T follicular helper cell (primary cell): ENCODE measurements at places on chromosomes 13 and 19.

DNA sequence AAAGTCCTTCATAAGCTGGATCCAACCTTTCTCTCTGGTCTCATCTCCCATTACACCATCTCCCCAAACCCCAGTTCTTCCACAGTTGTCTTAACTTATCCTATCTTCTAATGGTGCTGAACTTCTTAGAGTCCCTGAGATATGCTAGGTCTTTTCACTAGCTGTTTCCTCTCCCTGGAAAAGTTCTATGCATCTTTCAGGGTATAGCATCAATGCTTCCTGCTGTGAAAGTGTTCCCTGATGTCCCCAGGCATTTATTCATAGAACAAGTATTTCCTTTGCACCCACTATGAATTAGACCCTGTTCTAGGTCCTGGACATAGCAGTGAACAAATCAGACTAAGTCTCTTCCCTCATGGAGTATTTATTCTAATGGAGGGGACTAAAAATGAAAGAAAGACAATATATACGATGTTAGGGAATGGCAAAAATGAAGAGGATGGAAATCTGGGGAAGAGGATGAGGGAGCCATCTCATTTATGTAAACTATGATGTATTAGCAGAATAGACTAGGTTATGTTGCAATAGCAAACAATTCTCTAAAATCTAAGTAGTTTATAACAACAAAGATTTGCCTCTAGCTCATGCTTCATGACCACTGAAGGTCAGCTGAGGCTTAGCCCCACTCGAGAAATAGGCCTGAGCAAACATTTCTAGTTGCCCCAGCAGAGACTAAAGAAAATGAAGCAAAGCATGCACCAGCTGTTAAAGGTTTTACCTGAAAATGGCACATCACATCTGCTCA lies 120.0 kb downstream of the CYSLTR2 start:
- DNase-seq: no peak

- DNase-seq: no peak
Measured at GRCh38 chr13:29877456-29878078, 27.1 kb upstream of the UBL3 start.

GRCh38 chr13:30830638-30830965 lies 75.5 kb upstream of the MEDAG start:
- DNase-seq: no peak

- DNase-seq: no peak
Measured at GRCh38 chr19:16113727-16114126, 2.0 kb downstream of the RAB8A start.

DNA sequence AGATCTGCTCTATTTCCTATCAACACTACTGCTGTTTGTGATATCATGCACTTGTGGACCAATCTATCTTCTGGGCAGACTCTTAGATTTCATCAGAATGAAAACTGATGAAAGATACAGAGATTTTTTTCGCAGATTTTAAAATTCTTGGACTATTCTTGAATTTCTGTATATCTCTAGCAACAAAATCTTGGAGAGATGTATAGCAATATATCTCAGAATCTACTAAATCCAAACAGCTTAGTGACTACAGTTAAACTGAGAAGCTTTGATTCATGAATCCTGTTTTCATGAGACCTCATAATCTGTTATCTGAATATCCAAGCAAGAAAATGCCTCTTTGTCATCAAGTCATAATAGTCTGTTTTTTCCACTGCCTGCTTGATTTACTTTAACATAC lies 28.0 kb upstream of the FREM2 start:
- no peak for DNase-seq

GRCh38 chr13:29522044-29522685 lies 73.3 kb downstream of the SLC7A1 start:
- DNase-seq: no peak

DNA sequence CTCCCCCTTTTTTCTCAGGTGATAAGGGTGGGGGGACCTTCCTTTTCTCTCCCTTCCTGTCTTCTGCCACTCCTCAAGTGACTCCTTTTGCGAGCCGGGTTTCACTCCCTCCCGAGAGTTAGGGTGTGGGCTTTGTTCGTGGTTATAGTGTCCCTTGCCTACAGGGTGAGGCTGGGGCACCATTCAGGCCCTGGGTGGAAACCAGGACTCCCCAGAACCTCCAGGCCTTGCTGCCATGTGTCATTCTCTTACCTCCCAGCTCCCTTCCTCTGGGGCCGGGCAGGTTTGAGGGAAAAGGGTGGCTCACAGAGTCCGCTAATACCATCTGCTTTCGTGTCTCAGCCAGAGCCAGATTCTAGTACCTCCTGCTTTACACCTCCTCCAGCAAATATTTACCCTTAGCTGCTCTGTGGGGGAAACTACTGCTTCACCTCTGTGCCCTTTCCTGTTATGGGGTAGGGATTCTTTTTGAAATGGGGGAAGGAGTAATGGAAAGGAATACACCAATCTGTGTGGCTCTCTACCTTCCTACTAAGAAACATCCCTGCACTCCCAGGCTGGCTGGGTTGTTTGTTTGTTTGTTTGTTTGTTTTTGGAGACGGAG lies 2.8 kb downstream of the ACTN4 start:
- DNase-seq: no peak

DNA sequence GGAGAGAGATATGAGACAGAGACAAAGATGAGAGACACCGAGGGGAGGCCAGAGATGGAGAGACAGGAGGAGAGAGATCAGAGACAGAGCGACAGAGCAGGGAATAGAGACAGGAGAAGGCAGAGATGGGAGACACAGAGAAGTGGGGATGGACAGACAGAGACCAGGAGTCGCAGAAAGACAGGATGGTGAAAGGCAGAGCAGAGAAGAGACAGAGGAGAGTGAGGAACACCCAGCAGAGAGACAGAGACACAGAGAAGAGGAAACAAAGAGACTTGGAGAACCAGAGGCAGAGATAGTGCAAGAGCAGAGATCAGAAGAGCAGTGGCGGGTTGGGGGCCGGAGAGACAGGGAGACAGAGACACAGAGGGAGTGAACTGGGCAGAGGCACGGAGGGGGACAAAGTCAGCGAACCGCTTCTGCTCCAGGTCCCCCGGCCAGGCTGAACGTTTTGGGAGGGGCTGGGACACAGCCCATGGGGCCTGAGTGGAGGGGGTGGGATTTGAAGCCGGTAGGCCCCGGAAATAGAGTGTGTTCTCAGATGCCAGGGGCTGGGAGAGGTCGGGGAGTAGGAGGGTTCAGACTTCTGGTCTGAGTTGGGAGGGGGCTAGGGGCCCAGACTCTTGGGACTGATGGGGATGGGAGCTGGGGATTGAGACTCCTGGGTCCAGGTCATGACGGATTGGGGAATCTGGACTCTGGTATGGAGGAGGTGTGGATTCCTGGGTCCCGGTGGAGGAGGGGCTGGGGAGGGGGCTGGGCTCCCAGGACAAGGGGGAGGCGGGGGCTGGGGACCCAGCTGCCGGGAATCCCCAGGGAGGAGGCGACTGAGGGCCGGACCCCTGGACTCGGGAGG lies 654 bp downstream of the ZNF579 start:
- no peak for DNase-seq

GRCh38 chr13:111533900-111534683 lies 213.7 kb downstream of the TEX29 start:
- DNase-seq: no peak

- no peak for DNase-seq
Measured at GRCh38 chr13:79742923-79743322, 262.0 kb downstream of the NDFIP2 start.

GRCh38 chr13:100547791-100548201 lies 40.8 kb downstream of the GGACT start:
- DNase-seq: no peak

DNA sequence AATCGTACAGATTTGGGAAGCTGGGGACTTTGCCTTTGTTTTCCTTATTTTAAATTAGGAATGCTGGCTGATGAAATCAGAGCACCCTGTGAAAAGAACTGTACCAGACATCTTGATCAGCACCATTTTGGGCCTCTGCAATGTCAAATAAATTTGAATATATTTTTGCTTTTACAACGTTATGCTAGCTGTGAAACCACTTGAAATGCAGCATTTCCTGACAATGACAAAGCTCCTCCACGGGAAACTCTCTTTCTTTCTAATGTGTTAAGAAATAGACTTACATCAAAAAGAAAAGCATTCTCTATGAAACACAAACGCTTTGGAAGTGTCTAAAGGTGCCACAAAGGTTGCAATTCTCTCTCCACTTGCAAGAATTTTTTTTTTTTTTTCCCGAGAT lies 47.1 kb upstream of the MAP3K10 start:
- DNase-seq: no peak

GRCh38 chr19:3338541-3339181 lies 27.7 kb upstream of the NFIC start:
- peak; percentile 52 for DNase-seq

DNA sequence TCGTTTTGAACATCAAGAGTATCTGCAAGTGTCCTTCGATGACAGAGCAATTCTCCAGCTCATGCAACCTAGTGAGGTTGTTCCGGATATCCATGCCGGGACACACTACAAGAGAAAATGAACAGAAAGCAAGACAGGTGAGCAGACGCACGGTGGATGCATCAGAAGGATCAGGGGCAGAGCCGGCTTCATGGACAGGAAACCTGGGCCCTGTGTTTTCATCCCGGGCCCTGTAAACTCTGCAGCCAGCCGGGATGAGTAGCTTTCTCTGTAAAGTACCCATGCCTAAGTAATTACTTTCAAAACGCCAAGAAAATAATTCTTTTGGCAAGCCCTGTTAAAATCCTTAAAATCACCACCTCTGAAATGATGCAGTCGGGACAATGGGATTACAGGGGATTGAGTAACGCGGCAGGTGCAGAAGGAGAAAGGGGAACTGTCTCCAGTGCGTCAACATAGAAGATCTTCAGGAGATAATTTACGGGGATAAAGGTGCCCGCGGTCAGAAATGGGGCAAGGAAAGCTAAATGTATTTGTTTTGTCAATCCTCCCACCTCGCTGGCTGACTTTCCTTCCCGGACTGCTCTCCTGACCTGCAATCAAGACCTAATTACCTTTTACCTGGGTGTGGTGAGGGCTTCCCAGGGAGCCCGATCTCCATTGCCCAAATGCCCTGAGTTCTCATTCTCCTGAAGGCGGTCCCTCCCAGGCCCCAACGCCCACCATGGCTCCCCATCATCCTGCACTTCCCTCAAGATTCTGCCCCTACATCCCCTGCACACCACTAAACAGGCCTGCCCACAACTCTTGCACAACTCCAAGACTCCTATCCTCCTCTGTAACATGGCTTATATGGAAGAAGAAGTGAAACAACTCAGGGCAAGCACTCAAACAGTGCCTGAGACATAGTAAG lies 26.2 kb downstream of the INSR start:
- DNase-seq: no peak

DNA sequence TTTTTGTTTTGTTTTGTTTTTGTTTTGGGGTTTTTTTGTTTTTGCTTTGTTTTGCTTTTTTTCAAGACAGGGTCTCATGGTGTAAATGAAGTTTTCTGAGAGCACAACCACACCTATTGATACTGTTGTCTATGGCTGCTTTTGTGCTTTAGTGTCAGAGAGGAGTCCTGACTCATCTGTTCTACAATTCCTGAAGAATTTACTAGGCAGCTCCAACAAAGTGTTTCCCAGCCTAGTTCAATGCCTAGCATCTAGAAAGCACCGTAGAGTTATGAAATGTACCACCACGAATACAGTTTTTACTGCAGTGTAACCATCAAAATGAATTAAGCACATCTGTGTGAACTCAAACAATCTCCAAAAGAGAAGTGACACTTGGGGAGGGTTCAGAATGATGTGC lies 21.2 kb downstream of the SAFB start:
- no peak for DNase-seq

DNA sequence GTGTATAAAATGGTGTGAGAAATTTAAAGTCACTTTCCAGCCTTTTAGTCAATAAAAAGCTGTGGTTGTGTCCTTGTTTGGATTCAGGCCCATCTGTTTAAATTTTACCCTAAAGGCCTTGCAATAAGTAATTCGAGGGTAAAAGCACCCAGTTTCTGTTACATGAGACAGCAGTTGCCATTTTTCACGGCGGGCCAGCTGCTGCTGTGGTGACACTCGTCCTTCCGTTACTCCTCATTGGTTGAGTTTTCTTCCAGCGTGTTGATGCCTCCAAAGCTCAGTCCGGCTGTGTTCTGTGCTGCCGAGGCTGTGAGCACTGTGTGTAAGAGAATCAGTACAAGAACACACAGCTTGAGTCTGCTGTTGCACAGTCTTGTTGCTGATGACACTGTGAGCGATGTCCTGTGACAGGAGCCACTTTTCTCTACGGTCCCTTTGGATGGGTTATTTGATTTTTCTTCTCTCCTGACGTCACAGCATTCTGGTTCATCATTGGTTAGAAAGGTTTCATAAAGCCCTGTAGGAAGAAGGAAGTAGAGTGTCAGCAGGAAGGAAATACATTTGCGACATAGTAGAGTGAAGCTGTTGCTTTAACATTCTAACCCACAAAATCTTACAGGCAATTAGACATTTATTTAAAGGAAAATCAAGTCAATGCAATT lies 602.5 kb upstream of the ARGLU1 start:
- DNase-seq: no peak

GRCh38 chr13:113879494-113880360 lies 15.9 kb upstream of the GAS6 start:
- no peak for DNase-seq

GRCh38 chr13:77034881-77035280 lies 7.9 kb upstream of the FBXL3 start:
- DNase-seq: no peak

DNA sequence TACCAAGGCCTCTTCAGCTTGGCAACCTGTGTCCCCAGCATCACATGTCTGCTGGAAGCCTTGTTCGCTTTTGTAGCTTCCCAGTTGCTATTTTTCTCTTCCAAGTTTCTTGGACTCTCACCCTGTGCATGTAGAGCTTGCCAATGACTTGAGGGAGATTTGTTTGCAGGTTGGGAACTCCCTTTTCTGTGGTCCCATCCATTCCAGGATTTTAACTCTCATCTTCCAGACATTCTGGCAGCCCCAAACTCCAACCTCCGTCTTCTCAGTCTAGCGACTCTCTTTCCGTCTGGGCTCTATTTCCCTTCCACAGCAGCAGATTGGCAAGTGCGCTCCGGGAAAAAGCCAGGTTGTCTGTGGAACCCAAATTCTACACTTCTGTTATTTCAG lies 9.0 kb downstream of the PLAUR start:
- no peak for DNase-seq

DNA sequence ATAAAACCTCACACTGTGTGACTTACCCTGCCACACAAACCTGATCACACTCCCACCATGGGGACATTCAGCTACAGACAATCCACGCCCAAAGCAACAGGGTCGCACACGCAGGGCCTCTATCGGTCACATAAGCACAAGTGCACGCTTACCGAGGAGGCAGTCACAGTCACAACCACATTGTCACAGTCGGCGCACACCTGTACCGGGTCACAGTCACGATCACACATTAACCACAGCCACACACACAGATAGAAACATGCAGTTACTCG lies 579 bp downstream of the ZNF566 start:
- DNase-seq: no peak
